ENCODE measurements at places on chromosomes 6 and 20.

DNA sequence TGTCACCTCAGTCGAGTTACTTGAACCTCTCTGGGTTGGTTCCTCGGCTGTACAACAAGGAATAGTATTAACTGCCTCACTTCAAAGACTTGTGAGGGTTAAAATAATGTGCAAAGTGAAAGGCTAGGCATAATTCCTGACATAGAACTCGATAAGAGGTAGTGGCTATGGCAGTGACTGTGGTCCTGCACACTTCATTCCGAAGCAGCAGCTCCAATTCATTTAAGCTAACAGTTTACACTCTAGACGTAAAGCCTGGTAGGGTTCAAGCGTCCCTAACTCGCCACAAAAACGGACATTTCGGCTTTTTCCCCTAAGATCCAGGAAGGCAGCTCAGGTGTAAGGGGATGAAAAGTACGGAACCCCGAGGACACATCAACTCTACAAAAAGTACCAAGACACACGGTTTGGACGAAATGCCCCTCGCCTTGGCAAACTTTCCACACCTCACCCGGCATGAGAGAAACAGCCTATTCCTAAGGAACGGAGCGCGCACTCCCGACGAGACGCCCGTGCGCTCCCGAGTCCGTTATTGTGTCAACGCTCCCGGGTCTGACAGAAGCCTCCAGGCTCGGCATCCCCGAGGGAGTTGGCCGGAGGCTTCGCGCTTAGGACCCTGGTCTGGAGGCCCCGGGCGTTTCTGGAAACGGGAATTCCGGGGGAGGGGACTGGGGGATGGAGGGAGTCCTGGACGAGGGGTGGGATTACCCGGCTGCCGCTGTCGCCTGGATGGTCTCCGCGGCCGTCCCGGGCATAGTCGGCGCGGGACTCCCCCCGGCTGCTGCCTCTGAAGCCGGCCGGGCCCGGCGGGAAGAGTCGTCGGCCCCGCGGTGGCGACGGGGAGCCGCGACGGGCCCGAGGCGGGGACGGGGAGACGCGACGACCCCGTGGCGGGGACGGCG is 937 bp downstream of the ZNF318 start:
- DNase-seq: no peak

DNA sequence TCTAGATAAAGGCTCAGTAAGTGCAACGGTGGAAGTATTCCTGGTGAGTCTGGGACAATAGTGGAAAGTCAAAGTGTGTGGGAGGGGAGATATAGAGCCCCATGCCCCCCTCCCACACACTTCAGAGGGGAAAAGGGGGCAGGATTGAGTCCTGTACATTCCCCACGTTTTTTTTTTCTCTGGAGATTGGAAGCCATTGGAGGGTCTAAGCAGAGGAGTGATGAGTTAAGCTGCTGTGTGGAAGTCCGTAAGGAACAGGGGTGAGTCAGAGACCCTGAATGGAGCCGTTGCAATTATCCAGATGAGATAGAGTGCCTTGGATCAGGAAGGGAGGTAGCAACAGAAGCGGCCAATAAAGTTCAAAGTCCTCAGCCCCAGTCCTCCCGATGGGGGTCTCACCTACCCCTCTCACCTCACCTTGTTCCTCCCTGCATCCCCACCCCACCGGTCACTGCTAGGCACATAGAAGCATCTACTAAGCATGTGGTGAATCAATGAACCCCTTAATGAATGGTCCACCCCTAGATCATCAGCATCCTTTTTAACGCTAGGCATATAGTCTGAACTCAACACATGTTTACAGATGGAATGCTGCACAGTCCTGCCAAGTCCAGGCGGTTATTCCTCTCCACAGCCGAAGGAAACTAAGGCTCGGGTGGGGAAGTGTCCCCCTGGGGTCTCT is 662 bp upstream of the SLC9A8 start:
- DNase-seq: no peak

GRCh38 chr20:24991897-24992486 is 559 bp downstream of the APMAP start:
- no peak for DNase-seq

DNA sequence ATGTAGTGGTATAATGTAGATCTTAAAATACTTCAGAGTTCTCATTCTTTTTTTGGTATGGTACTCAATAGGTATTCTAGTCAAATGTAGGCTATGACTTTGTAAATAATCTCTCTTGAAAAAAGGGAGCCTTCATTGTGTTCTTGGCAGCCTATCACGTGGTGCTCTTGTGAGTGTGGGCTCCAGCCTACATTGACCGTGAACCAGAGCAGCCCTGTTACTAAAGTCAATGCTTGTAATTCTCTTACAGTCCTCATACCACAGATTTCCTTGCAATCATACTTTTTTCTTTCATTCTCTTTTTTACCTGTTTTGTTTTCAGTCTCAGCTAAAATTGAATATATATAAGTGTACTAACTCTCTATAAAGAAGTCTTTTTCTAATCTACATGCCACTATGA is 31.1 kb downstream of the ARID1B start:
- no peak for DNase-seq

DNA sequence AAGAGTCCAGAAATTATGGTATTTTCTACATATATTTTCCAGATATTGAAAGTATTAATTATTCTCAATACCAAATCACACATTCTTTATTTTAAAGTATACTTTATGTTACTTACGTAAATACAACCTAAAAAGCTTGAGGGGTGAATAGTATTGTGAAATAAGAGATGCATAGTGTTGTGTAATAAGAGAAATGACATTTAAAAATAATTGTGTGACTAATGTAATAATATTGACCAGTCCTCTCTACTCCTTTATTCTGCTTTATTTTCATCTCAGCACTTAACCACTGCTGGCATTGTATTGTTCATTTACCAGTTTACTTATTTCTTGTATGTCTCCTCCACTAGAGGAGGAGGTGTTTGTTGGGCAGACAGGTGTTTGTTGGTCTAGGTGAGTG is 135.6 kb downstream of the EYA4 start:
- no peak for DNase-seq

GRCh38 chr6:163354761-163355425 is 59.6 kb upstream of the QKI start:
- DNase-seq: no peak

DNA sequence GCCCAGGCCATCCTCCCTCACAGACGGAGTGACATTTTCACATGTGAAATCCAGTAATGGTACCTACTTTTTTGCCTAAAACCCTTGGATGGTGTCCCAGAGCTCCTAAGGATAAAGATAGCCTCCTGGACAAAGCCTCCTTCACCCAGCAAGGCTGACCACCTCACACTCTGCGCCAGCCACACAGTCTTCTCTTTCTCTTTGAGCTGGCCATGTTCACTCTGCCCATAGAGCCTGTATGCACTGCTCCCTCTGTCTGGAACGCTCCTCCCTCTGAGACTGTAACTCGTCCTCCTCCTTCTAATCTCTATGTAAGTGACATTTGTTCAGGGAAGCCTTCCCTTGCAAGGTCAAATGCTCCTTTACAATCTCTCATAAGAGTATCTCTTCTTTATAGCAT is 14.6 kb downstream of the TMEM151B start:
- DNase-seq: no peak

- DNase-seq: no peak
Observed at GRCh38 chr6:169487579-169488436, 214.0 kb downstream of the WDR27 start.

DNA sequence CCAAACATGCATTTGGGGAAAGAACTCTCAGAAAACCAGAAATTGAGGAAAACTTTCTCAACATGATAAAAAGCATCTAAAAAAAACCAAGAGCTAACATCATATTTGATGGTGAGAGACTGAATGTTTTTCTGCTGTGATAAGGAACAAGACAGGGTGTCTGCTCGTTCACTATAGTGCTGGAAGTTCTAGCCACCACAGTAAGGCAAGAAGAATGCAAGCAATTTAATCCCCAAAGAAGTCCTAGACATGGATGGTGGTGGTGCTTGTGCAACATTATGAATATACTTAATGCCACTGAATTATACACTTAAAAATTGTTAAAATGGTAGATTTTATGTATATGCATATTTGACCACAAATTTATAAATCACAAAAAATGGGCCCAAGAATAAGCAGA is 53.4 kb downstream of the LYRM2 start:
- no peak for DNase-seq

- no peak for DNase-seq
Observed at GRCh38 chr20:618980-619379, 8.9 kb upstream of the TCF15 start.

DNA sequence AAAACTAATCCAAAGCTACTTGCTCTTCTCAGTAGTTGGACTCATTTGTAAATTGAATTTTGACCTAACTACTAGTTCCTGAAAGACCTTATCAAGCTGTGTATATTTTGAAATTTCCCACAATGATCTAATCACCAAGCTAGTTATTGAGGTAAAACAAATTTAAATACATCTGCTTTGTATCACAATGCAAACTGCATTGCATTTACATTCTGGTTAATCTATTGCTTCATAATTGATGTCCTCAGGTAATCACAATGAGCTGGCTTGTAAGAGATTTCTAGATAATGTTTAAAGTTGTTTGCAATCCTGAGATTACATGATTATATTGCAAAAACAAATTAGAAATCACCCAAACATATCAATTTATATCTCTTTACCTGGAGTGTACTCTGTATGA is 848.8 kb downstream of the HACE1 start:
- no peak for DNase-seq

- no peak for DNase-seq
Observed at GRCh38 chr6:88843040-88843439, 120.4 kb downstream of the RNGTT start.

- no peak for DNase-seq
Observed at GRCh38 chr20:37797669-37798175, 103.9 kb downstream of the CTNNBL1 start.

DNA sequence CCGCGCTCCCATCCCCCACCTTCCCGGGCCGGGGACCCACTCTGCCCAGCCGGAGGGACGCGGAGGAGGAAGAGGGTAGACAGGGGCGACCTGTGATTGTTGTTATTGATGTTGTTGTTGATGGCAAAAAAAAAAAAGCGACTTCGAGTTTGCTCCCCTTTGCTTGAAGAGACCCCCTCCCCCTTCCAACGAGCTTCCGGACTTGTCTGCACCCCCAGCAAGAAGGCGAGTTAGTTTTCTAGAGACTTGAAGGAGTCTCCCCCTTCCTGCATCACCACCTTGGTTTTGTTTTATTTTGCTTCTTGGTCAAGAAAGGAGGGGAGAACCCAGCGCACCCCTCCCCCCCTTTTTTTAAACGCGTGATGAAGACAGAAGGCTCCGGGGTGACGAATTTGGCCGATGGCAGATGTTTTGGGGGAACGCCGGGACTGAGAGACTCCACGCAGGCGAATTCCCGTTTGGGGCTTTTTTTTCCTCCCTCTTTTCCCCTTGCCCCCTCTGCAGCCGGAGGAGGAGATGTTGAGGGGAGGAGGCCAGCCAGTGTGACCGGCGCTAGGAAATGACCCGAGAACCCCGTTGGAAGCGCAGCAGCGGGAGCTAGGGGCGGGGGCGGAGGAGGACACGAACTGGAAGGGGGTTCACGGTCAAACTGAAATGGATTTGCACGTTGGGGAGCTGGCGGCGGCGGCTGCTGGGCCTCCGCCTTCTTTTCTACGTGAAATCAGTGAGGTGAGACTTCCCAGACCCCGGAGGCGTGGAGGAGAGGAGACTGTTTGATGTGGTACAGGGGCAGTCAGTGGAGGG is 2.8 kb downstream of the SOX4 start:
- DNase-seq: peak; percentile 20

- no peak for DNase-seq
Observed at GRCh38 chr20:60494476-60494875, 536.3 kb downstream of the CDH26 start.

DNA sequence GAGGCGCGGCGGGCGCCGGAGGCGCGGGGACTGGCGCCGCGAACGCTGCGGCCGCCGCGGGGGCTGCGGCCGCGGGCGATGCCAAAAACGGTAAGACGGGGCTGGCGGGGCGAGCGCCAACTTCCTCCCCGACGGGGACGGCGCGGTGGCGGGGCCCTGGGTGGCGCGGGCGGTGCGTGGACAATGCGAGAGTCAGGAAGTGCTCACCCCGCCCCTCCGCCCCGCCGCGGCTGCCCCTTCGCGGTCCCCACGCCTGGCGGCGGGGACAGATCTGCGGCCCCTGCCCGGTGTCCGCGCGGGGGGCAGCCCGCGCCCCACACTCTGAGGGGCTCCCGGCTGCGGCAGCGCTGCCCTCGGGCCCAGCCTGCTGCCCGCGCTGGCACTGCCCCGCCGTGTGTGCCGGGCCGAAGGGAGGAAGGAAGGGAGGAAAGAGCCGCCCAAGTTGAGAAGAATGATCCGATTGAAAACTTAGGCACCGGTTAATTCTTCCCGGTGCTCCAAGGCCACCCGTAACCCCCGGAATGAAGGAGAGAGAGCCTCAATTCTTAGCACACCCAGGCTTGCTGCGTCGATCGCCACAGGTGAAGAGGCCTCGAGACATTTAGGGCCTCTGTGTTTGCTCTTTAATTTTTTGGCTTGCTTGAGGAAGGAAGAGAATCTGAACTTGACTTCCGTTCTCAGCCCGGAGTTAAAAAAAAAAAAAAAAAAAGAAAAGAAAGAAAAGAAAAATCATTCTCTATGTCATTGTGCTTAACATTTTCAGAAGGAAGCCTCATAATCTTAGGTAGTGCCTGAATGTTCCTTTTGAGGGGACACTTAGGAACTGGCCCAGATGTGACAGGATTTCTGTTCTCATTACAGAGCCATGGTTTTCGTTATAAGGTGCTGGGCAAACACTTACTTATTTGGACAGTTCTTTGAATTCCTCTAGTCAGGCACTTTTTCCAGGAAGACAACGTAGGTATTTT is 982 bp downstream of the HECA start:
- DNase-seq: peak; percentile 25

DNA sequence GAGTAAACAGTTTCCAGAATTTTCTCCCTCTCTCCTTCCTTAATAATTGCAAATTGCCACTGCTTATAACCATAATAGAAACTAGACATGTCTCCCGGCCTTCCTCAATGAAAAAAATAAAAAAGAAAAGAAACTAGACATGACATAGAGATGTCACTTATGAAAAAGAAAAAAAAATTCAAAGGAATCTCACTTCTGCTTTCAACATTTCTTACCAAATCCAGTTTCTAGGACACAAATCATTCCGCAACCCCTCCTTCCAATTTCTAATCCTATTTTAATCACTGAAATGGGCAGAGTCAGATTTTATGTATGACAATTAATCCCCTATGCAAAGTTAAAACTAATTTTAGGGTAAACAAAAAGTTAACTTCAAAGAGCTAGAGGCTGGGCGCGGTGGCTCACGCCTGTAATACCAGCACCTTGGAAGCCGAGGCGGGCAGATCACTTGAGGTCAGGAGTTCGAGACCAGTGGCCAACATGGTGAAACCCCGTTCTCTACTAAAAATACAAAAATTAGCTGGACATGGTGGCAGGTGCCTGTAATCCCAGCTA is 40.1 kb upstream of the EEF1A1 start:
- DNase-seq: no peak

DNA sequence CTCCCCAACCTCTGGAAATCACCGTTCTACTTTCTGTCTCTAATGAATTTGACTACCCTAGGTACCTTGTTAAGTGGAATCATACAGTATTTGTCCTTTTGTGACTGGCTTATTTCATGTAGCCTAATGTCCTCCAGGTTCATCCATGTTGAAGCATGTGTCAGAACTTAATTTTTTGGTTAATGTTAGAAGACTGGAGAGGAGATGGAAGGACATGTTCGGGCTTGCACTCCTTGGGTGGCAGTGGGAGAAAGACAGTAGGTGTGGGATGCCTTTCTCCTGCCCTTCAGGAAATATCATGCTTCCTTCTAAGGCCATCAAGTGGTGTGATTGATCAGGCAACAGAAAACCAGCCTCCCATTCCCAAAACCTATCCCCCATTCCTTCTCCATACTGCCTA is 61.1 kb upstream of the RNF144B start:
- DNase-seq: no peak
